Thyroid gland (tissue), 4 donors: ENCODE measurements at places on chromosomes 4 and X. TPM values are rescaled to one million over a fixed set of nuclear protein-coding genes. Genes with fewer than 3 reads are reported as not detected.

Gene CLGN
- total RNA-seq = 0.39 TPM

Gene NAP1L3
- 4.3 TPM for total RNA-seq

DNA sequence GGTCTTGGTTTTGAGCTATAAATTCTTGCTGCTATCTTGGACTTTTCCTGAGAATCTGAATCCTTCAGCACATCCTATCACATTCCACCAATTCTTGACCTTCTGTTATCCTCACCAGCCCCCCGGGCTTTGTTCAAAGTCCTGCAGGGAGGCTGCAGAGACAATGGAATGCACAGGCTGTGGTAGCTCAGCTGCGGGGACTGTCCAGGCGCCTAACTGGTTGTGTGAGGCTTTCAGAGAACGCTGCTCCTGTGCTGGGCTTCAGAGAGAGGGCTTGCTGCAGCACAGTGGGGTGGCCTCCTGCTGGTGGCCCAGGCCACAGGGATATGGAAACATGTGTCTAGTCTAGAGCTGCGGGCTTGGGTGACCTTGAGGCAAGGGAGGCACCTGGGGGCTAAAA, 196.3 kb upstream of the GATB start:
- no peaks in the 10 kb centered on the region for H3K27me3 ChIP-seq
- H3K4me3 ChIP-seq = no peak overlapping the region
- no peak overlapping the region for H3K27ac ChIP-seq
- no peaks in the 10 kb centered on the region for H3K4me1 ChIP-seq

- H3K27ac ChIP-seq = no peak overlapping the region
- no peak for DNase-seq
- no peaks in the 10 kb centered on the region for H3K4me1 ChIP-seq
- H3K4me3 ChIP-seq = no peak overlapping the region
- H3K27me3 ChIP-seq = no peaks in the 10 kb centered on the region
Observed at GRCh38 chrX:134693644-134694043, 35.4 kb upstream of the PLAC1 start.

DNA sequence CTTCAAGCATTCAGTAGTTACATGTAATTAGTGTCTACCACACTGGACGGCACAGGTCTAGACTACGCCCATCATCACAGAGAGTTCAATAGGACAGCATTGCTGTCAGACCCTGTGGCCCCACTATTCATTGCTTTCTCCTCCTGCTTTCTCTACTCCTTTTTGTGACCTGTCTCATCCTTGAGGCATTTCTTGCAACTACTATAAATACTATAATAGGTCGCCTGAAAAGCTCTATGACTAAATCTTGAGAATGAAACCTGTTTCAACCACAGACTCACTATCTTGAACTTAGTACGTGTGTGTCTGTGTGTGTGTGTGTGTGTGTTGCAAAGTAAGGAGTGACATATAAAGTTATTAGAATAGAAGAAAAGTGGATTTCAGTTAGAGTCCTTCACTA, 252.9 kb upstream of the KLF3 start:
- H3K27ac ChIP-seq = no peak overlapping the region
- H3K27me3 ChIP-seq = no peaks in the 10 kb centered on the region
- no peak for DNase-seq
- H3K4me3 ChIP-seq = no peak overlapping the region

- no peaks in the 10 kb centered on the region for H3K4me1 ChIP-seq
- H3K27ac ChIP-seq = no peak overlapping the region
- no peaks in the 10 kb centered on the region for H3K36me3 ChIP-seq
- H3K4me3 ChIP-seq = no peak overlapping the region
- no peak for DNase-seq
Observed at GRCh38 chr4:69684804-69685203, 31.8 kb upstream of the UGT2A1 start.

DNA sequence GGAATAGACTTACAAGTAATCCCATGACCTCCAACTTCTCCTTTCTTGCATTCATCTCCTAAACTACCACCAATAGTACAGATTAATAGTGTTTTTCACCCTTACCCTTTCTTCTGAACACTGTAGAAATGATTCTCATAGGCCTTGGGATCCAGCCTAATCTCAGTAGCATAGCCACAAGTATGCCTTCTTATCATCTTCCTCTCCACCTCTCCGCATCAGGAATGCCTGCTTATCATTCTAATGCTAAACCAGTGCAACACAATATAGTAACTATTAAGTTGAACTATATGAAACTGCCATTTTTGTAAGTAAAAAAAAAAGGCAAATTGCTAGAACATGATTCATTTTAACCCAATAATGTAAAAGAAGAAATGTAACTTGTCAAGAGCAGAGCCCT, 79.5 kb upstream of the IL2 start:
- H3K27ac ChIP-seq = no peak overlapping the region
- no peak overlapping the region for H3K4me3 ChIP-seq
- DNase-seq = no peak
- H3K4me1 ChIP-seq = no peaks in the 10 kb centered on the region
- no peaks in the 10 kb centered on the region for H3K27me3 ChIP-seq

GRCh38 chr4:70925899-70926635, 23.9 kb downstream of the MOB1B start:
- H3K4me3 ChIP-seq = no peak overlapping the region
- peaks cover 5% of the 10 kb centered on the region for H3K4me1 ChIP-seq
- no peaks in the 10 kb centered on the region for H3K36me3 ChIP-seq
